ENCODE measurements at places on chromosomes 2 and 18.

DNA sequence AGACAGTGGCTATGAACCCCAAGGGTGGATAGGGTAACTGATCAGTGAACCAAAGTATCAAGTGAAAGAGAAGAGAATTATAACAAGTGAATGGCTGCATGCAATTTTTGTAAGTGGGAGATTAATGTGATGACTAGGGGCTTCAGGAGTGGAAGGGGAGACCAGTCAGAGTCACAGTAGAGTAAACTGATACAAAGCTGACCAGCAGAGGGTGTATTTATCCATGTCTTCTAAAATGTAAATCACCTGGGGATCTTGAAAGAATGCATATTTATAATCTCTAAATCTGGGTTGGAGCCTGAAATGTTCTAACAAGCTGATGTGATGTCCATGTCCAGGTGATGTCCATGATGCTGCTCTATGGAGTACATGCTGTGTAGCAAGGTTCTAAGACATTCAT is 1351.3 kb upstream of the CHAC2 start:
- DNase-seq: no peak

- no peak for DNase-seq
Observed at GRCh38 chr2:24594283-24594682, 103.2 kb downstream of the NCOA1 start.

DNA sequence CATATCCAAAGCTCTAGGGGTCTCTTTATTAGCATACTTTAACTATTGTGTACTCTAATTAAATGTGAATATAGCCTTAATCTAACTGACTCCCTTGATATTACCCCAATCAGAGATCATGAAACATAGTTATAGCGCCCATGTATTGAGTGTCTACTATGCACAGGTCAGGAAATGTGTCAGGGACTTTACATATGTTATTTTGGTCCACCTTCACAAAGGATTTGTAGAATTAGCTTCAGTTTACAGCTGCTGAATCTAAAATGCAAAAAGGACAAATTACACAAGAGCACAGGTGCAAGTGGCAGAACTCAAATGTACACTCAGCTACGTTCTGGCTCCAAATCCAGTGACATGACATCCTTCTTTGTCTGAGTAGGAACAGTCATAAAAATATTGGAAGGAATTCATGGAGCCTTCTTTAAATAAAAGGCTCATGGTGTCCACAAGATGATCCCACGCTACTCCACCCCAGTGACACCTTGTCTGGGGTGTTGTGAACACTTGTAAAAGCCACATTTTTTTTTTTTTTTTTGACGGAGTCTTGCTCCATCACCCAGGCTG is 38.7 kb upstream of the ATL2 start:
- DNase-seq: no peak

DNA sequence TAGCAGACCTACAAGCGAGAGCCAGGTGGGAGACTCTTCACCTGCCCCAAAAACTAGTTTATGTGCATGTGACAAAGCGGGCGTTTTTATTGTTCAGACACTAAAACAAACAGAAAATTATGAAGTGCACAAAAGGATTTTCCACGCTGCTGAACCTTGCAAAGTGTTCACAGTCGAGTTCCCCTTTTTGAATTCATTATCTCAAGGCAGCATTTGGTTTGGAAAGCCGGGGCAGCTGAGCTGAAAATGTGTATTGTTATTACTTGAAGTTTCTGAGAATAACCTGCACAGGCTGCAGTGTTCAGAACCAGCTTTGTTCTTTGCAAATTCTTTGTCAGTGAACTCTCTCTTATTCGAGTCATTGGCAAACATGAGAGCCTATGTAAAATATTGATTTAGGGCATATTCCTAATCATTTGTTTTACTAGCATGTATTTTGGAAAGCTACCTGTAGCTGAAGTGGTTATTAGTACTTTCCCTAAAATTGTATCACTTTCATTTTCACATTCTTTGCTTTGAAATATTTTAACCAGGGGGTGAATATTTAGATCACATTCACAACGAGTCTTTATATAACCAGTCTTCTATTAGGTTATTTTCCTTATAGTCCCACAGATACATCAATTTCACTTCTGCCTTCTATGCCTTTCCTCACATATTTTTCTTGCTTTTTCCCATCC is 59.5 kb downstream of the LRRTM1 start:
- no peak for DNase-seq

DNA sequence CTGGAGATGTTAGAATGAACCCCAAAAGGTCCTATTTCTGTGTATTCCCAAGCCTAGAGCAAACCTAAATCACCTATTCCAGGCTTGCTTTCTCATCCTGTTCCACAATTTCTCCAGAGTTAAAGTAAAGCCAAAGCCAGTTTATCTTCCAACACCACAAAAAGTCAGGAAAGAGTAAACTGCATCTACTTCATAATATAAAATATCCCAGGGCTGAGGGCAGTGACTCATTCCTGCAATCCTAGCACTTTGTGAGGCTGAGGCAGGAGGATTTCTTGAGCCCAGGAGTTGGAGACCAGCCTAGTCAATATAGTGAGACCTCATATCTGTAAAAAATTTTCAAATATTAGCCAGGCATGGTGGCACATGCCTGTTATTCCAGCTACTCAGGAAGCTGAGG is 241.4 kb downstream of the CDH20 start:
- DNase-seq: no peak

GRCh38 chr18:54958704-54959625 is at the start of gene CCDC68:
CCDC68 (minus strand) TSS chr18:54959461; CDS start chr18:54942791, 16,670 bp downstream.
- no peak for DNase-seq

DNA sequence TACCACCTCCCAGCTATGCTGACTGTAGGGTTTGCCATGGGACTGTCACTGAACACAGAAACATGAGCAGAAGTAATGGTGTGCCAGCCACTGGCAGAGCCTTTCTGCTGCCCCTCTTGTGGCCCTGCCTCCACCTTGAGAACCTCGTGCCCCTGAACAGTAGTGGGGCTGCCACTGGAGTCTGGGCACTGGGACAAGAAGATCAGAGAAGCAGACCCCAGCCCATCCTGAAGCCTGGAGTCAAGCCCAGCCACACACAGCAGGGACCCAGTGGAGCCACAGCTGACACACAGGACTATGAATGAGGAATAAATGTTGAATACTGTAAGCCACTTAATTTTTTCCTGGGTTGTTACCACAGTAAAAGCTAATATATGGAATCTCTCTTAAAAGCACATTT is 159.6 kb downstream of the NCKAP5 start:
- DNase-seq: no peak

DNA sequence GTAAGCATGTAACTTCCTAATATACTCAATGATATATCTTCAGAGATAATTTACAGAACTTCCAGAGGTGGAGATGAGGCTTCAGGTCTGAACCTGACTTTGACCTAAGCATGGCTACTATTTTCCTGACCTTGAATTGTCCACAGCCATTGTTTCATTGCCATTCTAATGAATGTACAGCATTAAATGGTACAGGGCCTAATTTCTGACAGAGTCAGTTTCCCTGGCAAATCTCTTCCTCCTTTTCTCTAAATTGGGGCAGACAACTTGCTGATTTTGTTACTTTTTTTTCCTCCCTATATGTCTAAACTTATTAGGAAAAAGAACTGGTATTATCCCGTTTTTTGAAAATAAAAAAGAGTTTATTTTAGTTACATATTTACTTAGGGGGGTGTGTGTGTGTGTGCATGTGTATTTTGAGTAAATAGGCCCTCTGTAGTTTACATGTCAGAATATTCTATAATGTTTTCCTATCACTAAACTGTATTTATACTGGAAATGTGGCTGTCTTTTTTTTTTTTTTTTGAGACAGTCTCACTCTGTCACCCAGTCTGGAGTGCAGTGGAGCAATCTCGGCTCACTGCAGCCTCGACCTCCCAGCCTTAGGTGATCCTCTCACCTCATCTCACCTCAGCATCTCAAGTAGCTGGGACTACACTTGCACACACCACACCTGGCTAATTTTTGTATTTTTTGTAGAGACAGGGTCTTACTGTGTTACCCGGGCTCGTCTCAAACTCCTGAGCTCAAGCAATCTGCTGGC is 43.3 kb upstream of the SCN9A start:
- DNase-seq: no peak

- DNase-seq: no peak
Observed at GRCh38 chr18:65544701-65545100, 206.1 kb upstream of the CDH7 start.

DNA sequence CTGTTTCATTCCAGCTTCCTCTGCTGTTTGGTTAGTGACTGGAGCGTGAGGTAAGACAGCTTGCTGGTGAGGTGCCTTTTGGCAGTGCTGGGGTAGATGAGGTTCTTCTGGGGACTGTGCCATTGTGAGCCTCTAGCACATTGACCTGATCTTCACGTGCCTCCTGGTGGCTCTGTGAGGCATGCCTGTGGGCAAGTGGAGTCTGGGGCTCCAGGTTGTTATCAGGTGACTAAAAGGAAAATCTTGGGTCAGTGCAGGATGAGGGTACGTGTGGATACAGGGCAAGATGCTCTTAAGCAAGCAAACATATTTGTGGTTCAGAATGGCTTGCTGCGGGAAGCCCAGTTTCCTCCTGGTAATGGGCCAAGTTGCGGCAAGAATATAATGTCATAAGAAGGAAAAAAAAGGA is 75.4 kb downstream of the FHOD3 start:
- DNase-seq: no peak

GRCh38 chr2:79750321-79750720 is 237.5 kb downstream of the CTNNA2 start:
- no peak for DNase-seq

DNA sequence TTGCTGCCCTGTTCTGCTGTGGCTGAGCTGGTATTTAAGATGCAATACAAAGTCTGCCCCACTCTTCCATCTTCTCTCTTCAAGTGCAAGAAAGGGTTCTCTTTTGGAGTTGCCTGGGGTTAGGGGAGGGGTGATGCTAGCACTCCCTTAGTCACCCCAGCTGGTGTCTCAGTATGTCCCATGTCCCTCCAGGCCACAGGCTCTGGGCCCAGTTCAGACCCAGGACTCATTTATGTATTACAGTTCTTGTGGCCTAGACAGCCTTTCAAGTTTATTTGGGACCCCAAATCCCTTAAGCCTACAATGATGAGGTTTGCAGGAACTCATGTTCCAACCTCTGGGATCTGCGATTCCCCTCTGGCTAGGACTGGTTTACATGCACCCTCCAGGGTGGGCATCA is 47.2 kb upstream of the CCDC141 start:
- DNase-seq: no peak

DNA sequence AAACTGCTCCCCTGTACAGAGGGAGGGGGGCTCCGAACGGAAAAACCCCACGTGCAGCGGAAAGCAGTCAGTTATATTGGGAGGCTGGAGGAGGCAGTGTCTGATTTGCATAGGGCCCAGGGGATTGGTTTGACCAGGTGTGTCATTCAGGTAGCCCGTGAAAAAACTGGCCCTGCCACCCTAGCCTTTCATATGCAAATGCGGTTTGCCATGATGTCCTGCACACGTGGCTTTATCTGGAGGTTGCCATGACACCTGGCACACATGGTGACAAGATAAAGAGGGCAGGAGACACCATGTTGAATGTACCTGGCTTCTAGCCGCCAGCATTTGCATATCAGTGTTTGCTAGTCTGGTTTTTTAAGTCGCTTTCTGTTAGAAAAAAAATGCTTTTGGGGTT is 20.5 kb downstream of the SLC25A52 start:
- DNase-seq: no peak

- no peak for DNase-seq
Observed at GRCh38 chr2:85834466-85834865, 54.3 kb downstream of the ST3GAL5 start.

DNA sequence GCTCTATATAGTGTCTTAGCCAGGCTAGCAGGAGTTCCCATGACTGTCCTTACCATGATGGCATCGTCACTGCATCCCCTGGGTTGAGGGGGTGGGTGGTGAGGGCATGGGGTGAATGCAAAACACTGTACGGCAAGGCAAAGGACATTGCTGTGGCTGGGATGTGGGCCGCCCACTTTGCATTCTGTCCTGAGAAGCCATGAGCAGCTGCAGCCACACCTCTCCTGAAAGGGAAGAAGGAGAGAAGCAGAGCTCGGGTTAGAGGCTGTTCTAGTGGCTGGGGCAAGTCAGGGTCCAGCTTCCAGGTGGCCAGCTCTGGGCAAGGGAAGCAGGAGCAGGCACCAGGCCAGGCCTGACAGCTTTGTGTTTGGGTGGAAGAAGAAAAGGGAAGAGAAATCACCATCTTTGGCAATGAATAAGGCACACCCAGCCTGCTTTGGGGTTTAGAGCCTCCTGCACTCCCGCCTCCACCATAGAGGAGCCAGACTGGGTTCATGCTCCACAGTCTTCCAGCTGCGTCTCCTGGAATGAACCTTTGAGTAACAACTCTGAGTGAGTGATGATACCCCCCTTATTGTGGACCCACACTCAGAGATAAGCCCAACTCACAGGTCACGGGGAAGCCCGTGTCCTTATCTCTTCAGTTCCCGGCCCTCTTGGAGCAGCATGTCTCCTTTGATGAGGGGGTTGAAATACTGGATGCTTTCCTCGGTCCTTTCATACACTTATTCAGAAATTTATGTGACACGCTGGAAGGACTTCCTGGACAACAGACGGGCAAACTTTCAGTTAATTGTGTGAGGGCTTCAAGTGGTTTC is 63.4 kb downstream of the INPP4A start:
- DNase-seq: no peak

- DNase-seq: no peak
Observed at GRCh38 chr2:191950132-191950874, 103.4 kb upstream of the CAVIN2 start.

- DNase-seq: no peak
Observed at GRCh38 chr2:71892896-71893295, 254.8 kb downstream of the CYP26B1 start.

GRCh38 chr2:26850505-26850904 is 2.6 kb downstream of the DPYSL5 start:
- DNase-seq: no peak

- no peak for DNase-seq
Observed at GRCh38 chr18:56712761-56713160, 61.6 kb downstream of the WDR7 start.

DNA sequence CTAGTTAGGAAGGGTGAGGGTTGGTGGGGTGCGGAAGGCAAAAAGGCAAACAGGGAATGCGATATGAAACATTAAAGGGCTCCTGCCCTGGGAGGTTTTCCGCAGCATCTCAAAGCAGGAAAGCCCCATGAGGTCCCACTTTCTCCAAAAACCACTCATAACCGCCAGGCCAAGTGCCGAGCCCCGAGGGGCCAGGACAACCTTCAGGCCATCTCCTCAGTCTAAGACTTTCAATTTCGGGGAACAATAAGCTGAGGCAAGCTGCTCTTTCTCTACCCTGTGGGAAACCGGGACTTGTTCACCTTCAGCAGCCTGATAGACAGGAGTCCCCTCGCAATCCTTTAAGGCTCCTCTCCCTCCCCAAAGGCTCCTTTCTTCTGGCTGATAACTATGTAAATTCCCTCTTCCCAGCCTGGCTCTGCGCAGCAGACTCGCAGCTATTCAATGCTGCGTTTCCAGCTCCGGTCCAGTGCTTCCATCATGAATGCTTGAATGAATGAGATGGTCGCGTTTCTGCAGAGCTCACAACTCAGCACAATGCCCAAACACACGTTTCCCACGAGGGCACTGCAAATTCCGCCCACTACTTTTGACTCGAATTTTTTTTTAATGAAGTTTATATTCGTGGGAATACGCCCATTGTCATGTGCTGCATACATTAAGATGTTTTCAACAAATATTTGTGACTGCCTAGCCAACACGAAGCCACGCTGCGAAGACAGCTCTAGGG is 1.4 kb downstream of the LAMA1 start:
- DNase-seq: no peak

GRCh38 chr2:177147834-177148445 is 64.7 kb upstream of the HNRNPA3 start:
- DNase-seq: no peak
